SHP77 treated with DMSO at 0.1 percent for 48 hours (cell line): ENCODE measurements at places on chromosomes 13 and 19.

- DNase-seq: peak; percentile 68
Observed at GRCh38 chr13:97221466-97221865, 667 bp upstream of the MBNL2 start.

- no peak for DNase-seq
Observed at GRCh38 chr19:19637186-19637522, 6.3 kb downstream of the GMIP start.

- DNase-seq: no peak
Observed at GRCh38 chr19:38304352-38304865, 358 bp downstream of the C19orf33 start.

DNA sequence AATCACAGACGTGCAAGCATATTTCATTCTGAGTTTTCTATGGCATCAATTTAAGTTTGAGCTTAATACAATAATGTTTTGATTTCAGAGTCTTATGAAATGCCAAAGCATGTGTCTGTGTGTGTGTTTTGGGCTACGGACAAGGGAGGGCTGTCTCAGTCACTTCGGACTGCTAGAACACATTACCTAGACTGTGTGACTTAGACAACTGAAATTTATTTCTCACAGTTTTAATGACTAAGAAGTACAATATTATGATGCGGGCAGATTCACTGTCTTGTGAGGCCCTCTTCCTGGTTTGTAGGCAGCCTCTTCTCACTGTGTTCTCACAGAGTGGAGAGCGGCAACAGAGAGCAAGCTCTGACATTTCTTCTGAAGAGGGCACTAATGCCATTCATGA is 1202.0 kb downstream of the EFNB2 start:
- no peak for DNase-seq

DNA sequence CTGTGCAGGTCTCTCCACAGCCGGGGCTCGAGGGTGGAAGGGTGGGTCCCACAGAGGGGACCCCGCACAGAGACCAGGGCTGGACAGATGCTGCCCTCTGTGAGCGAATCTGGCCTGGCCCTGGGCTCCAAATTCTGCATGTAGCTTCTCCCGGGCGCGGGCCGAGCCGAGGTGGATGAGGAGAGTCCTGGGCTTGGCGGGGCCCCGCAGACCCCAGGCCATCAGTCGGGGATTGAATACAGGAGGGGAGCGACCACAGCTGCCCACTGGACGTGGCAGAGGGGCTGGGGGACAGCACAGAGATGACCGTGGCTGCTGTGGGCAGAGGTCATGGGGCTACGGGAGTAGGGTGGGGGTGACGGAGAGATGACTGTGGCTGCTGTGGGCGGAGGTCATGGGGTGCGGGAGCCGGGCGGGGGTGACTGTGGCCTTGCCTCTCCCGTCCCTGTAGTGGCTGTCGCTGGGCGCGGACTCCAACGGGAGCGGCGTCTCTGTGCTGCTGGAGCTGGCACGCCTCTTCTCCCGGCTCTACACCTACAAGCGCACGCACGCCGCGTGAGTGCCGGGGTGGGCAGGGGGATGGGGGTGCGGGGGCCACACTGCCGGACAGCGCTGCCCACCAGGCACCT is 15.5 kb downstream of the NCLN start:
- no peak for DNase-seq

DNA sequence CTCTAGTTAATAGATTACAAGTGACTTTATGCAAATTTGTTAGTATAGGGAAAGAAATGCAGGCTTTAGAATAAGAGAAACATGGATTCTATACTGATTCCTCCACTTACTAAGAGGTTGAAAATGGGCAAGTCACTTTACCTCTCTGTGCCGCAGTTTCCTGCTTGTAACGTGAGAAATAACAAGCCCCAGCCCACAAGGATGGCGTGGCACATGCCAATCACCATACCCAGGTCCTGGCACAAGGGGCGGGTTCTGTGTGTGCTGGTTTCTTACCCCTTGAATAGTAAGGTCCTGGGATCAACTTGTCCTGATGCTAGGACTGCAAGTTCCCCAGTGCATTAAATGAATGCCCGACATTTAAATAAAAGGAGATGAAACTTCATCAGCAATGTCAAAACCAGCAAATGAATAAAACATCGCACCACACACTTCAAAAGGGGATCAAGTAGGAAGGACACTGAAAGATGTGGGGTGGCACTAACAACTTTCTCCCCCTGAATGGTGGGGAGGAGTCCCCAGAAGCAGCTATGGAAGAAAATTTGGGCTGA is 7.9 kb upstream of the SIGLEC9 start:
- no peak for DNase-seq

DNA sequence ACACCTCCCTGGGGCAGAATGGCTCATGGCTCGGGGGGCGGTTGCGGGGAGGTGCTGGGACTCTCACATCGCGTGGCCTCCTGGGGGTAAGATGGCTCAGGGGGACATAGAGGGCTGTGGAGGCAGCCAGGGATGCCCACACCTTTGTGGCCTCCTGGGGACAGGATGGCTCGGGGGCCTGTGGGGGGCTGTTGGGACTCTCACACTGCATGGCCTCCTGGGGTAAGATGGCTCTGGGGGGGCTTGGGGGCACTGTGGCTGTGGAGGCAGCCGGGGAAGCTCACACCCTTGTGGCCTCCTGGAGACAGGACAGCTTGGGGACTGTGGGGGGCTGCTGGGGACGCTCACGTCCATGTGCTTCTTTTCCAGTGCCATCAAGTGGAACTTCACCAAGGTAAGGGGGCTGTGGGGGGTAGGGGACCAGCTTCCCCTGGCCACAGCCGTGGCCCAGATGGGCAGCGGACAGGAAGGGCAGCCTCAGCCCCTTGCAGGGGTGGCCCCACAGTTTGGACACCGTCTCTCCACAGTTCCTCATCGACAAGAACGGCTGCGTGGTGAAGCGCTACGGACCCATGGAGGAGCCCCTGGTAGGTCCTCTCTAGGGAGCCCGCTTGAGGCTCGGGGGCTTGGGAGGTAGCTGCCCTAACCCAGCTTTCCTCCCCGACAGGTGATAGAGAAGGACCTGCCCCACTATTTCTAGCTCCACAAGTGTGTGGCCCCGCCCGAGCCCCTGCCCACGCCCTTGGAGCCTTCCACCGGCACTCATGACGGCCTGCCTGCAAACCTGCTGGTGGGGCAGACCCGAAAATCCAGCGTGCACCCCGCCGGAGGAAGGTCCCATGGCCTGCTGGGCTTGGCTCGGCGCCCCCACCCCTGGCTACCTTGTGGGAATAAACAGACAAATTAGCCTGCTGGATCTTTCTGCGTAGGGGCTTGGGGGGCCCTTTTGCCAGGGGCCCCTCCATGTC is 2.4 kb downstream of the GPX4 start:
- DNase-seq: no peak

GRCh38 chr19:43439032-43439708 is 24.5 kb downstream of the TEX101 start:
- no peak for DNase-seq

- no peak for DNase-seq
Observed at GRCh38 chr13:99282264-99283231, 24.4 kb upstream of the GPR18 start.
